ENCODE measurements at places on chromosomes 11 and 22.
A peak's percentile ranks its signal among the peaks of the same experiment; 100 is the strongest.

GRCh38 chr11:22786475-22786874 is 43.1 kb downstream of the SVIP start:
- no peak for DNase-seq

DNA sequence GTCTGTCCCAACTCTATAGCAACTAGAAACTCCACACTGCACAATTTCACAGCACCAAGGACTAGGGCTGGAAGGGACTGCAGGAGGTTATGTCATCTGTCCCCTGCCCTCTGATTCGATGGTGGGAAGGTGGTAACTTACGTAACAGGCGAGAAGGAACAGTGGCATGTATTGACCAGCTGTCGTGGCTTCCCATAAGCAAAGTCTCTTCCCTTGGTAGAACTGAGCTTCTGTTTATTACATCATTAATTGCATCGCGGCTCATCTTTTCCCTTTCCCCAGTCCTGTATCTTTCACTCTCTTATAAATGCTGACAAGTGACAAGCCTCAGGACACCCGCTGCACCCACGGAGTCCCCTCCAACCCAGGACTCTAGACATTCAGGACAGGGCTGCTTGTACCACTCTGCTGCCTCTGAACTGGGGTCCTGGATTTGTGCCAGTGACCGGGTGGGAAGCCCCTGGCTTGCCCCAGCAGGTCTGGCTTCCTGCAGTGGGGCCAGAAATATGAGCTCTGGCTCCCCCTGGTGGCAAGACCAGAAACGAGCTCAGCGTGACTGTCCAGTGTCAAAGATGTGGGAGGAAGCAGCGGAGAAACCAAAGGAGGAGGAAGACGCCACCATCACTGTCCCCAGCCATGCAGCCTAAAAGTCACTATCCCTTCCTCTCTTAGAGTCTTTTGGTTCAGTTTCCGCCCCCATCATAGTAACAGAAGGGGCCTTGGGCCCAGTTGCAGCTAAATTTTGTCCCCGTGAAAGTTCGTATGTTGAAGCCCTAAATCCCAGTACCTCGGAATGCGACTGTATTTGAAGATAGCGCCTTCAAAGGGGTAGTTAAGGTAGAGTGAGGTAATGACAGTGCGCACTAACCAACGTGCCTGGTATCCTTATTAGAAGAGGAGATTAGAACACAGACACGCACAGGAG is 84.5 kb downstream of the ISX start:
- peak; percentile 66 for DNase-seq

GRCh38 chr11:118238421-118238820 is 13.6 kb upstream of the JAML start:
- DNase-seq: no peak

- DNase-seq: no peak
Observed at GRCh38 chr11:117642396-117642795, 154.6 kb downstream of the DSCAML1 start.

- DNase-seq: no peak
Observed at GRCh38 chr11:103668859-103669258, 367.6 kb upstream of the DDI1 start.

DNA sequence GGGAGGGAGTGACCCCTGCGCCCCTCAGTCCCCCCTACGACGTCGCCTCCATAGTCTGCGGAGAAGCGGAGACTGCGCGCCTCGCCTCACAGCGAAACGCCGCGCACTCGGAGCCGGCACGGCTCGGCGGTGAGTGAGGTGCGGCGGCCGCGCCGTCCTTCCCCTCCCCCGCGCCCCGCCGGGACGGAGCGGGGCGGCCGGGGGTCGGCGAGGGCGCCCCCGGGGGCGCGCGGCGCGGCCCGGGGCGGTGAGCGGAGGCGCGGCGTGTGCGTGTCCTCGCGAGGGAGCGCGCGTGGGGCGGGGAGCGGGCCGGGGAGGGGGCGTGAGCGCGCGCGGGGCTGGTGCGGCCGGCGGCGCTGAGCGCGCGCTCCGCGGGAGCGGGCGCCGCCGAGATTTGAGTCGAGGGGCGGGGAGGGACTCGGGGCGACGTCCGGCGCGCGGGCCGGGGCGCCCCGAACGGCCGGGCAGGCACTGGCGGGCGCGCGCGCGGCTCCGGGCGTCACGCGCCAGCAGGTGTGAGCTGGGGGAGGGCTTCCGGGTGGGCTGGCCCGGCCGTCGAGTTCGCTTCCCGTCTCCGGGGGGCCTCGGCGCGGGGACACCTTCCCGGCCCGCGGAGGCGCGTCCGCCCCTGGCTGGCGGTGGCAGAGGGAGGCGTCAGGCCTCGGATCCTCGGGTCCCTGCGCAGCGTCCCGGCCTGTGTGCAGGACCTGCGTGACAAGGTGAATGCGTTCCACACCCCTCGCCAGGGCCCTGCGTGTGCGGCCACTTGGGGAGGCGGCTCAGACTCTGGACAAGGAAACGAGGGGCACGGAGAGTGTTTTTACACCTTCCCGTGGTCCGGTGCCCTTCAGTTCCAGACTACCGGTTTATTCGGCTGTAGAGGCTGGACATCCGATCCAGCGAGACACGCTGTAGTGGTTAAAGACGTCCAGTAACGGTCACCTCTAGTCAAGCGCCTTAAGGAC is 50.4 kb downstream of the FAM83F start:
- peak; percentile 58 for DNase-seq

GRCh38 chr22:18032455-18033101 is 8.2 kb upstream of the MICAL3 start:
- DNase-seq: no peak

GRCh38 chr22:32932176-32932575 is 126.0 kb downstream of the SYN3 start:
- DNase-seq: no peak

GRCh38 chr22:43449205-43449830 is 37.5 kb downstream of the MPPED1 start:
- no peak for DNase-seq

- no peak for DNase-seq
Observed at GRCh38 chr22:47166446-47167016, 404.1 kb downstream of the TBC1D22A start.

DNA sequence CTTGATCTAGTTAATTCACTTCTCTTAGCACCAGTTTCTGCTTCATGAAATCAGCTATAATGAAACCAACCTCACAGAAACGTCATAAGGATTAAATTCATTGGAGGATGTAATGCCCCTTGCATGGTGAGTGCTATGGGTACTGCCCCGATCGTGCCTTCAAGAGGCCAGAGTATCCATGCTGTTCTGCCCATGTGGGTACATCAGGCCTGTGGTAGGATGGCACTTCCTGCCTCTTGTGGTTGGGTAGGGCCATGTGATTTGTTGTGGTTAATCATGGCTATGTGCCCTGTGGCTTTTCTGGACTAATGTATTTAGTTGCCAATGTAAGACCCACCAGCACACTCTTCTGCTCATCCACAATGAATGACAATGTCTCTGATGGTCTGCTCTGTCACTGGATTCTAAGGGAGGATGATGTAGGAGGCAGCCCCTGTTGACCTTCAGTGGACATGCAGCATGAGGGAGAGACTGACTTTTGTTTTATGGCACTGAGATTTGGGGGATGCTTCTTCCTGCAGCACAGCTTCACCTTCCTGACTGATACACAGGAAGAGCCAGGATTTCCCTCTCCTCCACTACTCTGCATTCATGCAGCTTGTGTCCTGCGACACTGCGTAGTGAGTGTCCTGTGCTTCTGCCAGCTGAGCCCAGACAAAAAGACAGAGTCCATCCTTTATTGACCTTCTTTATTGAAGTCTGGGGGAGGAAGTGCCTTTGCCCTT is 66.2 kb downstream of the DHCR7 start:
- no peak for DNase-seq

GRCh38 chr11:65498042-65498726 is 661 bp upstream of the MALAT1 start:
- DNase-seq: no peak

DNA sequence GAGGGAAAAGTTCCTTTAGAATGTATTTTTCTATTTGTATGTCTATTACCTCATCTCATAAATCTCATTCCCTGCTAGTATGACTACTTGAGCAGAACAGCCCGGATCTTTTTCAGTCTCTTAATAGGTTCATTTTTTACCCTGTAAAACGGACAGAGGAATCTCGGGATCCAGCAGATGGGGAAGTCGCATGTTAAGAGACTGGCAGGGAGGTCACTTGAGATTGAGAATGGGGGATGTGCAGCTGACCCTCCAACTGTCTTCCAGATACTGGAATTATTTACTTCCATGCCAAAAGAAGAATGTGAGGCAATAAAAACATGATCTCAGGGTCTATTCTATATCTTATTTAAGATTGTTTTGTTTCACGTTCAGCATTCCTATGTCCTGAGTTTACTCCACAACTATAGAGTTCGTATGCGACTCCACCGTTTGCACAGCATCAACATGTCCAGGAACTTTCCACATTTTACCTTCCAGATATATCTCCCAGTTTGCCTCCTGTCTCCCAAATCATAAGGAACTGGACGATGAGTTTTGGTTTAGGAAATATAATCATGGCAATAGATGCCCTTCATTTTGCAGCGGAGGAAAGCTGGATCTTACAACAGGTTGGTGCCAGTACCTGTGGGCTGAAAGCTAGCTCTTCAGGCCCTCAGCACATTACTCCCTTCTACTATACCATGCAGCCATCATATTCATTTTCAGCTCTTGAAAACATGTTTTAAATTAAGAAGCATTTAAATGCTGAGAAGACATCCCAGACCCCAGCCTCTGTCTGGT is 181.5 kb downstream of the MAML2 start:
- no peak for DNase-seq

GRCh38 chr11:13644997-13645687 is 23.3 kb upstream of the FAR1 start:
- no peak for DNase-seq

DNA sequence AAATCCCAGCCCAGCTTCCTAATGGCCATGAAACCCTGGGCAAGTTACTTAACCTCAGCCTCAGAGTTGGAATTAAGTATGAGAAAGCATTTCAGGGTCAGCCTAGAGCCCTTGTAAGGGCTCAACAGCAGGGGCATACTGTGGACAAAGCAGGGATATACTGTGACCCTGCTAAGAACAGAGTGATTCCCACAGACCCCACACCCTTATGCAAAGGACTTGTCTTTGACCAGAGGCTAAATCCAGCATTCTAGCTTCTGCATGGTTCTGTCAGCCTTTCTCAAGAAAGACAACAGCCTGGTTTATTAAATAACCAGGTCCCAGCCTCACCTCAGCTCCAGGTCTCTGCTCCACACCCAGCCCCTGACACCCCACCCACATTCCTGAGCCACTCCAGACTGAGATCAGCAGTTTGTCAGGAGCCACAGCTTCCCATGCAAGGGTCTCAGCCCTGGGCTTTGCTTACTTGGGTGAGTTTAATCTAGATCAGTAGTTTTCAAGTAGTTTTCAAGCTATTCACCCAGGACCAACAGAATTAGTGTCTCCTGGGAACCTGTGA is 69.2 kb downstream of the GALNT18 start:
- DNase-seq: no peak

DNA sequence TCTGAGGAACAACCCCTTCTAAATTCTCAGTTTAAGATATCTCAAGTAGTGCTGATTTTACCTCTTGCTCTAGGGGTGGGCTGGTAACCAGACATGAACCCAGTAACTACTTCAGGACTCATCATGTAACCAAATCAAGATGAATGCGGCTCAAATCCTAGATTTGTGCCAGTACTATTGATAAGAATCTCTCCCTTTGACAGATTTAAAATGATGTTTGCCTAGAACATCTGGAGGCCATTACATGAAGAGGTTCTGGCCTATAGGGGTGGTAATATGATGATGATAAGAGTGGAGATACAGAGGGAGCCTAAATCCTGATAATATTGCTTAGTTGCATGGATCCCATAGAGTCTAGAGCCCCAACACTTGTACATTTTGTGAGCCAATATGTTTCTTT is 672.6 kb upstream of the ANO5 start:
- no peak for DNase-seq

GRCh38 chr11:117823946-117824420 is 561 bp downstream of the FXYD2 start:
- no peak for DNase-seq

GRCh38 chr11:65640483-65641296 is 2.8 kb downstream of the SIPA1 start:
- no peak for DNase-seq

DNA sequence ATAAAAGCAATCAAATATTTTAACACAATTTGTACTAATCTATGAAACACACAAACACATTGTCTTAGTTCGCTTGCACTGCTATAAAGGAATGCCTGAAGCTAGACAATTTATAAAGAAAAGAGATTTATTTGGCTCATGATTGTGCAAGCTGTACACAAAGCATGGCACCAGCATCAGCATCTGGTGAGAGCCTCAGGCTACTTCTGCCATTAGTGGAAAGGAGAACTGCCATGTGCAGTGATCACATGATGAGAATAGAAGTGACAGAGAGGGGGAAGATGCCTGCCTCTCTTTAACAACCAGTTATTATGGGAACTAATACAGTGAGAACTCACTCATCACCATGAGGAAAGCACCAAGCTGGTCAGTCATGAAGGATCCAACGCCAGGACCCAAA is 105.1 kb downstream of the GUCY1A2 start:
- no peak for DNase-seq

DNA sequence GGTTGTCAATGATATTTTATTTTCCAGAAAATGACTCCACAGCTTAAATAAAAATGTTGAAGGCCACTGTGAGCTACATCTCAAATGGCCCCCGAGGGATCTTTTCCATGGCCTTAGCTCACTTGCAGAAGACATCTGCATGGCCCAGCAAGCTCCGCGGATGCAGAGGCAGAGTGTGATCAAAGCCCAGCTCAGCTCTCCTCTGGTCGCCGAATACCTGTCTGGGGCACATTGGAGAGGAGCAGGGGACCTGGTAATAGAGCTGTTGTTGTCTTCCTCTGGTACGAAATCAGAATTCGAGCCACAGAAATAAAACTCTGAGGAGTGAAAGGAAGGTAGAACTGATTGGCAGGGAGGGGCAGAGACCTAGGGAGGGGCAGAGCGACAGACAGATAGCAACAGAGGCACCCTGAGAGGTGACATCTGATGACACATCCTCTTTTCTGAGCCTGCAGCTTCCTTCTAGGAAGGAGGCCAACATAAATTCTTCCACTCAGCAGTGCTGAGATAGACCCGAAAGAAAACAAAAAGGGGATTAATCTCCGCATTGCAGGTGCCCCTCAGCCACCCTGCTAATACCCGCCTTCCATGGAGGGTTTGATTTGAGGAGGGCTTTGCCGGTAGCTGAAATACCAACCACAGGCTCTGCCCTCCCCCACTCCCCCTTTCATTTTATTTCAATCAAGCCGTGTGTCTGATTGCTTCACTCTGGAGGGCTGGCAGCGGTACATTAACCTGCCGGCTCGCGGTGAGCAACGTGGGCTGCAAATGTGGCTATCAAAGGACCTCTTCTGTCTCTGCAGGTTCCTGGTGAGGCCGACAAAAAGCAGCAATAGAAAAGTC is 759.4 kb downstream of the OPCML start:
- DNase-seq: no peak

- DNase-seq: no peak
Observed at GRCh38 chr11:43952401-43953342, 10.2 kb downstream of the C11orf96 start.

- DNase-seq: no peak
Observed at GRCh38 chr22:36162127-36163034, 1.8 kb upstream of the APOL3 start.

GRCh38 chr22:28246397-28246796 is 327.3 kb upstream of the PITPNB start:
- no peak for DNase-seq

Data from stimulated activated CD4-positive, alpha-beta T cell treated with anti-CD3 and anti-CD28 coated beads, Interleukin-4, amount 100 ng/mL, for 48 hours (primary cell).